Suppressor macrophage (primary cell): ENCODE measurements at places on chromosomes 12 and 14.

DNA sequence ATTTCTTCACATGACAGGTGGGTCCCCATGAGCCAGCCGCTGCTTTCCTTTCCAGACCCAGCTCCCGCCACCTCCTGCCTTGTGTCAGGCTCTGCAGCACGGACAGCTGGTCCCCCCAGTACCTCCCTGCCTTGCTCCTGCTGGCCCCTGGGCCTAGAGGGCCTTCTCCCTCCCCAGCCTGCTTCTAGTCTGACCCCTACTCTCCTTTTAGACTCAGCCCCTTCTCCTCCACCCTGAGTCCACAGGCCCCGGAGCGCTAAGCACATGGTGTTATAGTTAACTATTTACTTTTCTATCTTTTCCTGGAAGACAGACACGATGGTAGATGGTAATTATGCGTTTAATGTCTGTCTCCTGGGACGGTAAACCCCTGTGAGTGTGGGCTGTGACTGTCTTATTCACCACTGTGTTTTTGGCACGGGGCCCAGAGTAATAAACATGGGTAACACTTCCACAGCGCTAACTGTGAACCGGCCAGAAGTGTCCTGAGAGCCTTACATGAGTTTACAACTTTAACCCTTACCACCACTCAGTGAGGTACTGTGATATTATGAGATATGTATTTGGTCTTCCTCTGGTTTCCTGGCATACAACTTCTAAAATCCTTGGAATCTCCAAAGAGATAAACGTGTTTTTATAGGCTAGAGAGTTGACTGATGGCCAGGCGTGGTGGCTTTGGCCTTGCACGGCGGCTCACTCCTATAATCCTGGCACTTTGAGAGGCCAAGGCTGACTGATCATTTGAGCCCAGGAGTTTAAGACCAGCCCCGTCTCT, 41.2 kb downstream of the DGLUCY start:
- DNase-seq: no peak

DNA sequence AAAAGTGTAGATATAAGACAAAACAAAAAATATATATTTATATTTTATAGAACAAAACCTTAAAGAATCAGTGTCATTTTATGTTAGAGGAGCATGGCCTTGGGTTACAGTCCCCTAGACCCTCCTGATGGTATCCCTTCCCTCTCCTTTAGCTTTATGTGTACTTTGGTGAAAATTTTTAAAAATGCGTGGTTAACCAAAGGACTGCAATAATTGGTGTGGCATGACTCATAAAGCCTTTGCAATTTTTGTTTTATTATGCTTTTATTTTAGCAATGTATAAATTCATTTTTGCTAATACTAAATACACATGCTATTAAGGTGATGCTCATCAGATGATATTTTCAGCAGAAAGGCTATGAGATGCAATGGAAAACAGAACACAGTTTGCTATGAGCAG, 264.4 kb downstream of the SYT1 start:
- no peak for DNase-seq

GRCh38 chr12:96400631-96401075, 414 bp upstream of the CDK17 start:
- DNase-seq: no peak

- DNase-seq: peak; percentile 89
Observed at GRCh38 chr12:6341417-6342139, at the start of gene TNFRSF1A. Gene TNFRSF1A, minus strand, starts transcription at chr12:6342076. Its CDS starts 262 bp downstream, at chr12:6341814.

GRCh38 chr14:84785996-84786395, 743.9 kb upstream of the FLRT2 start:
- no peak for DNase-seq

- DNase-seq: no peak
Observed at GRCh38 chr12:121872546-121873215, 14.0 kb upstream of the HPD start.

- no peak for DNase-seq
Observed at GRCh38 chr12:65999564-66000280, 130.8 kb downstream of the LLPH start.

- no peak for DNase-seq
Observed at GRCh38 chr12:39239490-39240486, 203.1 kb downstream of the KIF21A start.

- DNase-seq: no peak
Observed at GRCh38 chr12:113291586-113291985, 43.3 kb downstream of the SLC8B1 start.

GRCh38 chr14:60639674-60640073, 9.6 kb downstream of the SIX1 start:
- DNase-seq: no peak

GRCh38 chr14:91369628-91370445, 47.8 kb downstream of the CCDC88C start:
- DNase-seq: no peak

DNA sequence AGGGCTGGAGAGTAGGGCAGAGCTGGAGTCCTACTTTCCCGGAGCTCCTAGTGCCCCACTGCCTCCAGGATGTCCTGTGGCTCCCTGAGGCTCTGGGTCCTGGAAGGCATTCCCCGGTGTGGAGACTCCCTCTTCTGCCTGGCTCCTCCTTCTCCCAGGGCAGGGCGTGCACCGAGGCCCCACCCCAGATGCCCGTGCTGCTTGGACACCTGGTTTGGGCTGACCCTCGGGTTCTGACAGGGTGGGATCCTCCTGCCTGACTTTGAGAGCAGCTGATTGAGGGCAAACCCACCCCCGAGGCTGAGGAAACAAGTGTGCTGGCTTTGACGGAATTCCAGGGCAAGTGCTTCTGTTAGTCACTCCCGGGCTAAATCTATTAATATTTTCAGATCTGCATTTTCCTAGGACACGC, 15.4 kb downstream of the TEAD4 start:
- no peak for DNase-seq

DNA sequence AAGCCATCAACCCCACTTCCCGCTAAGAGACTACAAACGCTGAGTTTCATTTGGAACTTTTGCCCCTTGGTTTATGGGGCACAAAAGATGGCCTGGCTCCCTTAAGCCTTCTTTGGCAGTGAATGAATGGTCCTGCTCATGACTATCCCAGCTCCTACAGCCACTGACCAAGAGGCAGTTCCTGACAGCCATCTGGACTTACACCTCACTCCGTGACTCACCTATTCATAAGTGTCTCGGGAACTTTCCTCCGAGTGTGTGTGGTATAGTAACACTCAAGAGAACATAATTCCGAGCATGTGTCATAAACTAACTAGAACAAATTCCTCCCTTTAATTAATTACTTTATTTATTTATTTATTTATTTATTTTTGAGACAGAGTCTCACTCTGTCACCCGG, 51.9 kb upstream of the NUDT4 start:
- DNase-seq: no peak

- DNase-seq: peak; percentile 61
Observed at GRCh38 chr14:77883131-77883846, 83.4 kb downstream of the ADCK1 start.

- peak; percentile 5 for DNase-seq
Observed at GRCh38 chr14:99774556-99775307, 18.5 kb upstream of the EML1 start.

DNA sequence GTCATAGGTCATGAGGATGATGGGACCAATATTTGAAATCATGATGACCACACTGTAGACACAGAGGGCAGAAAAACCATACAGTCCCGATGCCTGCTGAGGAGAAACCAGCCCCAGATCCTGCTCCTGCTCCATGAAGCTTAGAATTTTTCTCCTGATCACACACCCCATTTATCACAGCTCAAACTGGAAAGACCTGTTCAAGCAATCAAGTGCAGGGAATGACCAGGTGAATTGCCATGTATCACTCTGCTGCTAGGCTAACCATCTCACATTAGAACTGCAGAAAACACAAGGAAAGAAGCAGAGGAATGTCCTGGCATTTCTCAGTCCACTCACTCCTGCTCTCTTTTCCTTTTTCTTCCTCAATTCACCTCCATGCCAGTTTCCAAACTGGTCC, 18.1 kb downstream of the MANSC1 start:
- no peak for DNase-seq

DNA sequence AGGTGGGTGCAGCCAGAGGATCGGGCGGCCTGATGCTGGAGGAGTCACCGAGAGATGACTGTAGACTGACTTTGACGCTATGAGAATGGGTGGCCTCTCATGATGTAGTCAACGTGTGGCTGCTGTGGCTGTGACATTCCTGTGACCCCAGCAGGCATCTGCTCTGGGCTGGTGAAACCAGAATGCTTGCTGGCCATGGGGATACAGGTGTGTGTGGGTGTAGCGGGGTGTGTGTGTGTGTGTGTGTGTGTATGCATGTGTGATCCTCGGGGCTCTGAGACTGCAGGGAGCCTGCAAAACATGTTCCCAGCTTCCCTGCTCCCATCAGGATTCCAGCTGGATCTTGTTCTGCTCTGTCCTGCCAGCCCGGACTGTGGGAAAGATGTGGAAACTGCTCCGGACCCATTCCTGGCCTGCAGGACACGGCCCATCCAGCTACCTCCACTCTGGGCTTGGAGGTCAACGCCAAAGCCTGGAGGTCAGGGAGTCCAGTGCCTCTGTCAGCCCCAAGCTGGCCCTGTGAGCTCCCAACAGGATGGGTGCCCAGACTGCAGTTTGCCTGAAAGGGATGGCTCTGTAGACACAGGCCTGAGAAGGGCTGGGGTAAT, 18.8 kb upstream of the HHIPL1 start:
- no peak for DNase-seq

- no peak for DNase-seq
Observed at GRCh38 chr12:117329756-117330155, 31.7 kb downstream of the NOS1 start.

- no peak for DNase-seq
Observed at GRCh38 chr12:49584591-49584990, 16.6 kb upstream of the MCRS1 start.

DNA sequence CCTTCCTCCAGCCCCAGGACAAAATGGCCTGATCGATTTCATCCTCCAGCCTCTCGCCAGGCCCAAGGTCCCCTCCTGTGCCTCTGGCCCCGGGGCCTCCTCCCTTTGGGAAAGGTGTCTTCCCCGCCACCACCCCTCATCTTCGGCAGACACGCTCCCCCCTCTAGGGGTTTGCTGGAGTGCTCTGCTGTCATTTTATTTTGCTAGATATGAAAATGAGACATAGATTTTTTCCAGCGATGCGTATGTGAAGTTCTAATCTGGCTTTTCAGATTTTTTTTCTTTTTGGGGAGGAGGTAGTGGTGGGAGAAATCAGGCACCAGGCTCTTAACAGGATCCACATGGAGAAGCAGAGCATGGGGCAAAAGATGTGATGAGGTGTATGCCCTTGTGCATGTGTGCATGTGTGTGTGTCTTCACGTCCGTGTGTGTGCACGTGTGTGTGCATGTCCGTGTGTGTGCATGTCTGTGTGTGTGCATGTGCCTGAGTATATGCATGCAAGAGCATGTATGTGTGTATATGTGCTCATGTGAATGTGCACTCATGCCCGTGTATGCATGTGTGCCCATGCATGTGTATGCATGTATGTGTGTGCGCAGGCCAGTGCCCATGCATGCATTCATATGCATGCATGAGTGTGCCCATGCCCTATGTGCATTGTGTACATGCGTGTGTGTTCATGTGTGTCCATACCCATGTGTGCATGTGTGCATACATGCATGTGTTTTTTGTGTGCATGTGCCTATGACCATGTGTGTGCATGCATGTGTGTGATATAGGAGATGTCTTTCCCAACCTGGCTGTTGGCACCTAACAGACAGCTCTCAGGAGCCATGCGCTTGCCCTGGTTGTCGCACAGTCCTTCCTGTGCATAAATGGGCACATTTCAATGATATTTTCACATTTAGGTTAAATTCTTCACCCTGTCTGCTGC, 203.0 kb downstream of the RBM19 start:
- DNase-seq: no peak

DNA sequence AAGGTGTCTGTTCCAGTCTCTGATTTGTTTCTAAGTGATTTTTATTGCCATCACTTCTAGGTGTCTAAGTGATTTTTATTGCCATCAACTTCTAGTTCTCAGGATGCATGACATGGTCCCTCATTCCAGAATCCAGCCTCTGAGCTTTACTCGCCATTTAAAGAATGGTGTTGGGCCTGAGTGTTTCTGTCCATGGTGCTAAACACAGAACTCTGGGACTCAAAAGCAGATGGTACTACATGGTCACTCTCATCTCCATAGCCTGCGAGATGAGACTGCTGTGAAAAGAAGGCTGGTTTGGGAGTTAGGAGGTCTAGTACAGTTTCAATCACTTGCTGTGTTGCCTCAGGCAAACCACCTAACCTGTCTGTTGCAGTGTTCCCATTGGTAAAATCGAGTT, 276.6 kb downstream of the NRXN3 start:
- DNase-seq: no peak

DNA sequence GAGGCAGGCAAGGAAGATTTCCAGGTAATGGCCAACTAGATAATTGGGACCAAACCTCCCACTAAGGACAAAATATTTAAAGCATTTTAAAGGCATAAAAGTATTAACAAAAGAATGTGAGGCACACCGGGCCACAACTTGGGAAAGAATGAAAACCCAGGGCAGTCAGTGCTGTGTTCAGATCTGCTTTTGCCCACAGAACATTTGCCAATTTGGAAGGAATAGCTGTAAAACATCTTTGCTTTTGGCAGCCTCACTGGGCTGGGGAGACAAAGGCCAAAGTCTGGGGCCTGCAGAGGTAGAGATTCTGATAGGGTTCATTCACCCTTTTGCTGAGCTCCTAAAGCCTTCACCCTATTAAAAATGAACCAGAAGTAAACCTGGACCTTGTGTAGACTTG, 82.3 kb downstream of the SYNE3 start:
- DNase-seq: no peak

DNA sequence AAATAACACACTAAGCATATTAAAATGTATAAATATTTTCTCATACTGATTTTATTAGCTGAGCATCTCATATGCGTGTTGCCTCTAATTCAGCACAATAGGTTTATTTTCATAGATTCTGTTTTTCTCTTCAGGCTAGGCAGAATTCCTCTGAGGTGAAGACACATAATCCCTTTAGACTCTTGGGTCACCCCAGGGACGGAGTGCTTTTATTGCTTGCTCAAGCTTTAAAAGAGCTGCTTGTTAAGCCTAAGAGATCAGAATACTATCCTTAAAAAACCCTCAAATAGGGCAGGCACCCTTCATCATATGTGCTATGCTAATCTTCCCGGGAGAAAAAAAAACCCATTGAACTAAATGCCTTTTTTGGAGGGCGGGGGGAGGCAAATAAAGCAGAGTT, 390.1 kb downstream of the KCNH5 start:
- no peak for DNase-seq

- DNase-seq: no peak
Observed at GRCh38 chr12:58727521-58727920, 192.8 kb downstream of the LRIG3 start.

GRCh38 chr12:1305063-1305434, 289.3 kb downstream of the FBXL14 start:
- no peak for DNase-seq

GRCh38 chr12:92466391-92467305, 236.1 kb upstream of the PLEKHG7 start:
- DNase-seq: peak; percentile 76

- no peak for DNase-seq
Observed at GRCh38 chr12:130334937-130335336, 2.8 kb upstream of the PIWIL1 start.
